ENCODE measurements at places on chromosomes 3 and 15. TPM values are rescaled to one million over a fixed set of nuclear protein-coding genes. Genes with fewer than 3 reads are reported as not detected.

SCAANT1 gene
- not detected for total RNA-seq

DPPA2 gene
- total RNA-seq = not detected

PEX11A gene
- 7.2 TPM for total RNA-seq

SLC2A2 gene
- total RNA-seq = not detected

Measured in tibial nerve (tissue), 4 donors.